ENCODE measurements at places on chromosomes 13 and 19. TPM values are rescaled to one million over a fixed set of nuclear protein-coding genes. Genes with fewer than 3 reads are reported as not detected.
A peak's percentile ranks its signal among the peaks of the same experiment; 100 is the strongest.

NMRK2 gene
- total RNA-seq, result not detected

EFNA2 gene
- total RNA-seq, result not detected

AXL gene
- not detected for total RNA-seq

SLC25A41 gene
- total RNA-seq, result 0.30 TPM

- no peak for DNase-seq
- no peak overlapping the region for H3K27ac ChIP-seq
These were observed 3.1 kb upstream of the KLK1 start for GRCh38 chr19:50826492-50827240.

- H3K27me3 ChIP-seq, result no peaks in the 10 kb centered on the region
- no peak overlapping the region for H3K4me3 ChIP-seq
- DNase-seq, result no peak
- no peaks in the 10 kb centered on the region for H3K36me3 ChIP-seq
- H3K4me1 ChIP-seq, result no peaks in the 10 kb centered on the region
- H3K27ac ChIP-seq, result no peak overlapping the region
These were observed 87.4 kb downstream of the C1QTNF9 start for GRCh38 chr13:24396821-24397220.

DNA sequence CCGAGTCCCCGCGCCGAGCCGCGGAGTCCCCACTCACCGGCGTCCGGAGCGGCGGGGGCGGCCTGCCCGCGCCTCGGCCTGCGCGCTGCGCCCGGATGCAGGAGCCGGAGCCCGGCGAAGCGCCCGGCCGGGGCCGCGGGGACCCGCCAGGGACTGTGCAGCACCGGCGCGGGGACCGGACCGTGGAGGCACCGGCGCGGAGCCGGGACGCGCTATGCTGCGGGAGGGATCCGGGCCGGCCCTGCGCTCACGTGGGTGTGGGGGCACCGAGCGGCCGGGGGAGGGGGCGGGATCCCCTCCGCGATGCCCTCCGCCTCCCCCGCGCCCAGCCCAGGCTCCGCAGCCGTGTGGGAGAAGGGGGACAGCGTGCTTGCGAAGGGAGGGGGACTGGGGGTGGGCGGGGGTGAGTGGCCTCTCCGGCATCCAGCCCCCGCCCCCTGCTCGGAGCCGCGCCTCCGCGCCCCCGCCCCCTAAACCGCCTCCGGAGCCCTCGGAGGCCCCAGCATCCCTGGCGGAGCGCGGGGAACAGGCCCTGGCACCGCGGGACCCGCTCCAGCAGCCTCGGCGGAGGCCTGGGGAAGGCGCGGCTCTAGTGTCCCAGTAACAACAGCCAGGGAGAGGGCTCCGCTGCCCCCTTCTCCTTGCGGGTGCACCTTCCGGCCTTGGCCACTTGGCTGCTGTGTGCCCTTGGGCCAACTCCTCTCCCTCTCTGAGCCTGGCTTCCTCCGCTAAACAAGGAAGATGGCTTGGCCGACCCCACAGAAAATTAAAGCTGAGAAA, at the start of gene SLC1A6:
SLC1A6 (minus strand) TSS at position 389 of the 780 bp plus-strand sequence. CDS start 6,954 bp downstream, outside the sequence.
- peaks cover 48% of the 10 kb centered on the region for H3K27me3 ChIP-seq
- H3K4me3 ChIP-seq, result no peak within 1 kb of the TSS
- peak; percentile 14 for DNase-seq
- H3K36me3 ChIP-seq, result no peaks in the 10 kb centered on the region
- H3K27ac ChIP-seq, result no peak within 1 kb of the TSS

- H3K4me3 ChIP-seq, result peak overlapping the region; percentile 85
- peaks cover 8% of the 10 kb centered on the region for H3K36me3 ChIP-seq
- peaks cover 75% of the 10 kb centered on the region for H3K4me1 ChIP-seq
- DNase-seq, result peak; percentile 91
- peak overlapping the region; percentile 79 for H3K27ac ChIP-seq
These were observed 692 bp upstream of the ZNF580 start for GRCh38 chr19:55640043-55640576.

DNA sequence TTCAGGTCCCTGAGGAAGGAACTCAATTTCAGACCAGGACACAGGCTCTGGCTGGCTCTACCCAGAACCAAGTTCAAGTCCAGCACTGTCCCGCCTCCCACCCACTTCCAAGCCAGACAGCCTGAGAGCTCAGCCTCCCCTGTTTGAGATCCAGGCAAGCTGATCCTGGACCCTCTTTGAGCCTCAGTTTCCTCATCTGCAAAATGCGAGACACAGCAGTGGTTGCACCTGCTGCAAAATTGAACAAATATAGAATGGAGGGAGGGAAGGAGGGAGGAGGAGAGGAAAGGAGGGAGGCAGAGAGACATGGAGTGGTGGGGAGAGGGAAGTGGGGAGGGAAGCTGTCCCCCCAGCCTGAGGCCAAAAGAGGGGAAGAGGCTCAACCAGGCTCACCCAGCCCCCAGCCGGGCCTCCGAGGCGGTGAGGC, 751 bp downstream of the TMEM221 start:
- H3K36me3 ChIP-seq, result no peaks in the 10 kb centered on the region
- H3K4me1 ChIP-seq, result peaks cover 10% of the 10 kb centered on the region
- DNase-seq, result peak; percentile 25
- no peak overlapping the region for H3K27ac ChIP-seq
- no peak overlapping the region for H3K4me3 ChIP-seq
- peaks cover 22% of the 10 kb centered on the region for H3K27me3 ChIP-seq

GRCh38 chr19:52297601-52298364, 814 bp downstream of the ZNF480 start:
- peaks cover 16% of the 10 kb centered on the region for H3K4me1 ChIP-seq
- peak; percentile 17 for DNase-seq
- H3K36me3 ChIP-seq, result peaks cover 29% of the 10 kb centered on the region
- no peaks in the 10 kb centered on the region for H3K27me3 ChIP-seq
- peak overlapping the region; percentile 96 for H3K27ac ChIP-seq

DNA sequence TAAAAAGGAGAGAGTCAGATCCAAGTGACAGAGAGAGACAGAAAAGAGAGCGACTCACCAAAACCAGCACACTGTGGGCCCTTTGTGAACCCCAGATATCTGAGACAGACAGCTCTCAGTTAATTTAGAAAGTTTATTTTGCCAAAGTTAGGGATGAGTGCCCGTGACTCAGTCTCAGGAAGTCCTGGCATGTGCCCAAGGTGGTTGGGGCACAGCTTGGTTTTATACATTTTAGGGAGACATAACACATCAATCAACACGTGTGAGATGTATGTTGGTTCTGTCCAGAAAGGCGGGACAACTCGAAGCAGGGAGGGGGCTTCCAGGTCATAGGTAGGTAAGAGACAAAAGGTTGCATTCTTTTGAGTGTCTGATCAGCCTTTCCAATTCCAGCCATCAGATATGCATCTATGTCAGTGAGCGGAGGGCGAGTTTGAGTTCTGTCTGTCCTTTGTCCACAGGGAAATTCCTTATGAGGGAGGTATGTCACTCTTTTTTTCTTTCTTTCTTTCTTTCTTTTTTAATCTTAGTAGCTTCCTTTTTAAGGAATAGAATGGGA, 37.2 kb upstream of the ATP11A start:
- no peaks in the 10 kb centered on the region for H3K4me1 ChIP-seq
- no peaks in the 10 kb centered on the region for H3K27me3 ChIP-seq
- DNase-seq, result no peak
- no peaks in the 10 kb centered on the region for H3K36me3 ChIP-seq
- H3K27ac ChIP-seq, result no peak overlapping the region

DNA sequence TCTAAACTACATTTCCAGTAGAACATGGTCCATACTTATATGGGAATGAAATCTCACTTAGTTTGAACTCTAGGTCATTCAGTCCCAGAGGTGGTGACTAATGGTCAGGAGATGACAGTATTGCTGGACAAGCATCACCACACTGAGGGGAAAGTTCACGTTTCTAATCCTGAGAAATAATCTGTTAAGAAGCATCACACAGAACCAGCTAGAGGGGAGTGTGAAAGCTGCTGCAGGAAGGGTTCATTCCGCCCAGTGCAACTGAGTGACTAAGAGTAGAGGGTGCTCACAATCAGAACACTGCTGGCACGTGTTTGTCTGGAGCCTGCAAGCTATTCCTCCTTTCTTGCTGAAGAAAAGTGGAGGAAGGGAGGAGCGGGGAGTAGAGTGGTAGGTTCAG, 2.7 kb downstream of the COL4A1 start:
- no peaks in the 10 kb centered on the region for H3K36me3 ChIP-seq
- no peak overlapping the region for H3K27ac ChIP-seq
- no peak for DNase-seq
- H3K4me1 ChIP-seq, result no peaks in the 10 kb centered on the region
- no peak overlapping the region for H3K4me3 ChIP-seq

Measured in B cell (primary cell).